ENCODE measurements at places on chromosomes 5 and 9.

GRCh38 chr9:129131300-129132145 is 20.3 kb downstream of the PTPA start:
- DNase-seq = peak; percentile 96

DNA sequence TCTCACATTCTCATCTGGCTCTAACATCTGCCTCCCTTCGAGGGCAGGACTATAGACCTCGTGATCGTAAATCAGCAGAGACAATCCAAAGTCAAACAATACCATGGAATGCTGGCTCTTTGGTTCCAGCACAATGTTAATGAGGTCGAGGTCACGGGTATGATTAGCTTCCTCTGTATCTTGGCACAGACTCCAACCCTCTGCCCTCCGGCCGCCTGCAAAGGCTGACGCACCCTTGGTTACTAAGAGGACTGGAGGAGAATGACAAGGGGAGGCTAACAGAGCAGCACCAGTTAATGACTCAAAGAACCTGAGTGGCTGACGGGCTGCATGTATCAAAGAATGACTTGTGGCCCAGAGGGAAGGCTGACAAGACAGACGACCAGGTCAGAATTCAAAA is 10.1 kb downstream of the LHFPL2 start:
- peak; percentile 90 for DNase-seq

DNA sequence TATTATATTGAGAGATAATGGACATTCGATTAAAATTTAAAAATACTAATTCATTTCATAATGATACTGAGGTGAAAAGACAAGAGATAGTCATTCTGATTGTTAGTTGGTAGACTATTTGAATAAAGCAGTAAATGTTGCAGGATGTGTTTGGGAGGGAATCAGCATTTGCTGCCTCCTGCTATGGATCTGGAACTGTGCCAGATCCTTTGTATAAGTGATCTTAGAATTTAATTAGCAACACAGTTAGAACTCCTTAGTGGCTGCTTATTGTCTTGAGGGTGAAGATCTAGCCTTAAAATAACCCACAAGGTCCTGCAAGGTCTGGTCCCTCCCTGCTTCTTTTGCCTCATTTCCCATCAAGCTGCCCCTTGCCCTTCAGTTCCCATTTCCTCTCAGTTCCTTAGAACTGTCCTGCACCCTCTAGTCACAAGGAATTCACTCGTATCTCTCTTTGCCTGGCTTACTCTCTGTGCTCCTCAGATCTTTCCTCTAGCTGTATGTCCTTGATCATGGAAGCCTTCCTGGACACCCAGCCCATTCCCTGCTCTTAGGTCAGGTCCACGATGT is 12.5 kb downstream of the LECT2 start:
- no peak for DNase-seq

- no peak for DNase-seq
Observed at GRCh38 chr9:22731786-22732185, 285.2 kb downstream of the DMRTA1 start.

GRCh38 chr5:132074091-132074771 is 642 bp downstream of the CSF2 start:
- DNase-seq = no peak

Measured in lower leg skin (tissue), 4 donors.